ENCODE measurements at places on chromosomes 3 and 15.

GRCh38 chr15:80932513-80932815 lies 57.2 kb downstream of the MESD start:
- DNase-seq: no peak

DNA sequence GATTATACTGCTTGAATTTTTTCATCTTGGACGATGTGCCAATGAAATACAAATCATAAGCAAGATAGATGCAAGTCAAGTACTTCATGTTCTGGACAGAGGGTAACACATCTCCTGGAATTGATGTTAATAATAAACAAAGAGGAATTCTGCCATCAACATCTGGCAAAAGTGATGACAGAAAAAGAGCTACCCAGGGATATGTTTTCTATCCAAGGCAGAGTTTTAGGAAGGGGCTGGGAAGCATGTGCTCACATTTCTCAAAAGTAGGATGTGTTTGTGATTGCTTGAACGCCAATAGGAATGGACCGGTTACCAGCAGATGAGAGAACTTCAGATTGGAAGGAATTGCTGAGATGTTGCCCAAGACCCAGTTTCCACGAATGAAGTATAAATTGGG lies 242.6 kb upstream of the AGTR1 start:
- DNase-seq: no peak

DNA sequence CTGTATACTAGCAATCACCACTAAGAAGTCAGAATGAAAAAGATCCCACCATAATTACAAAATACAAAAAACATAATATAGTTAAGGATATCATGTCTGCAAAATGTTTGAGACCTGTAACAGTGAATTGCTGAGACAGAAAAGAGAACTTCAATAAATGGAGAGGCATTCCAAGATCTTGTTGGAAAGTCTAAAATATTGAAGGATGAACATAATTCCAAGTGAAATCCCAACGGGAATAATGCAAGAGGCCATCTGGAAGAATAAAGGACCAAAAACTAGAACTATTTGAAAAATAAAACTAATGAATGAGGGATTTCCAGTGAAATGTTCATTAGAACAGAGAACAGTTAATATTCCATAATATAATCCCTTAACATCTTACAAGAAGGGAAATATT lies 110.9 kb downstream of the COL6A6 start:
- no peak for DNase-seq

DNA sequence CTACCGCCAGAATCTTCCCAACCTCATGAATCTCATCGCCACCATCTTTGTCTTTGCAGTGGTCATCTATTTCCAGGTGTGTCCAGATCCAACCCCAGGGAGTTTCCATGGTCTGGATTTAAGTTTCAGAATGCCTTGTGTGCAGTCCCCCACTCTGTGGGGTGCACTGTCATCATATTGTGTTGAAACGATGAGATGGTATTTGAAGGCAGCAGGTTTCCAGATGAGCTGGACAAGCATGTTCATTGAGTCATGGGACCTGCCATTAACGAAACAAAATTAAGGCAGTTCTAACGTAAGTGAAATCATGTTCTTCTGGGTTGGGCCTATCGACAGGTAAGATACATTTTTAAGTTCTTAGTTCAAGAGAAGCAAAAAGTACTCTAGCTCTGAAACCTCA lies 12.7 kb downstream of the SEC61A1 start:
- DNase-seq: no peak

GRCh38 chr3:3069723-3070122 lies 40.5 kb downstream of the IL5RA start:
- DNase-seq: no peak

DNA sequence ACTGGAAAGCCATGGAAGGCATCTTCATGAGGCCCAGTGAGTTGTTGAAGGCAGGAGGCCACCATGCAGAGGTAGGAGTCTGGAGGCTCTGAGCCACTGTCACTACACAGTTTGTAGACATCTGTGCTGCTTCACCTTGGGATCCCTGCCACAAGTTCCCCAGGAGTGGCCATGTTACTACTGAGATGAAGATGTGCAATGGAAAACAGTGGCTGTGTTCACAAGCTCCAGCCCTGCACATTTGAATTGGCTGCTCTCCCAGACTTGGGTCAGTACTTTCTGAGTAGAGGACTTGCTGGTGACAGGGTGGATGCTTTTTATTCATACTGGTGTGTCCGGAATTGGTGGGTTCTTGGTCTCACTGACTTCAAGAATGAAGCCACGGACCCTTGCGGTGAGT lies 86.9 kb upstream of the C15orf39 start:
- DNase-seq: no peak

DNA sequence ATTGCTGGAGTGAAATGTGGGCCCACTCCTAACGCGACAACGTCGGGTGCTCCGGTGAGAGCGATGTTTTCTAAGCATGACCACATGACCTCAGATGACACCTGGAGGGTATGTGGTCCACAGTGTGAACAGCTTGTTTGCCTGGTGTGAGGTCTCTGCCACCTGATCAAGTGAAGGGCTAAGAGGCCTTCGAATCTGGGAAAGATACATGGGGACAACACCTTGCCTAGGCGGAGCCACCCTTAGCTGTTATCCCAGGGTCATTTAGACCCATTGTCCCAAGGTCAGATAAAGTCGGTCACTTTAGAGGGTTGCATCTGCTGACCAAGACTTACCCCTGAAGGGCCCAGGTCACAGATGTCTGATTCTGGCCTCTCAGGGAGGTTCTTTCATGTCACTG lies 34.9 kb upstream of the ALDH1A3 start:
- DNase-seq: no peak

- no peak for DNase-seq
Measured at GRCh38 chr15:81752546-81752942, 293.3 kb downstream of the MEX3B start.

DNA sequence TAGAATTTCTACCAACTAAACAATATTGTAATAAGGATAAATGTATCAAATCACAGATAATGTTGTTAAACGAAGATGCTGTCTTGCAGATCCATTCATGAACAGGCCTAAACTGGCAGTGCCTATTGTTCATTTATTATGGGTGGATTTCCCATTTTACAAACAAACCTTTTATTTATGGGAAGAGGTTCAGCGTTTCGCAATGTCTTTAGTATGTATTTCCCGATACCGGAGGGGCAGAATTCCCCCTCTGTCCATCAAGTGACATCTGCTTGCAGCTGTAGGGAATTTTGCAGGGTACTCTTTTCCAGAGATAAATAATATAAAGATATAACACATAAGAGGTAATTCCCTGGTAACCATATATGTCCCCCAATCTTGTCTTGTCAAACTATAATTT lies 5.7 kb downstream of the CEP19 start:
- no peak for DNase-seq

DNA sequence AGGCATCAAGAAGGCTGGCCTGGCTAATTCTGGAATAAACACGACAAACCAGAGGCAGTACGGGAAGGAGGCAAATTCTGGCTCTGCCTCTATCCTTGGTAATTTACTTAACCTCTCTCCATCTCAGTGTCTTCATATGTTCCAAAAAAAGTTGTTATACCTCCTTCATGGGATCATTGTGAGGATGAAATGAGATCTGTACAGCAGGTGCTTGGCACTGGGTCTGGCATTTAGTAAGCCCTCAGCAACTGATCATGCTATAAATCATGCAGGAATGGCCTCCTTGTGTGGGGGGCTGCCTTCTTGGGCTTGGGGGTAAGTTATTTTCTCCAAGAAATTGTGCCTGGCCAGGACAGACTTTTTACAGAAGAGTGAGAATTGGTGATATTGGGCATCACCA lies 38.3 kb upstream of the TRA2B start:
- no peak for DNase-seq

DNA sequence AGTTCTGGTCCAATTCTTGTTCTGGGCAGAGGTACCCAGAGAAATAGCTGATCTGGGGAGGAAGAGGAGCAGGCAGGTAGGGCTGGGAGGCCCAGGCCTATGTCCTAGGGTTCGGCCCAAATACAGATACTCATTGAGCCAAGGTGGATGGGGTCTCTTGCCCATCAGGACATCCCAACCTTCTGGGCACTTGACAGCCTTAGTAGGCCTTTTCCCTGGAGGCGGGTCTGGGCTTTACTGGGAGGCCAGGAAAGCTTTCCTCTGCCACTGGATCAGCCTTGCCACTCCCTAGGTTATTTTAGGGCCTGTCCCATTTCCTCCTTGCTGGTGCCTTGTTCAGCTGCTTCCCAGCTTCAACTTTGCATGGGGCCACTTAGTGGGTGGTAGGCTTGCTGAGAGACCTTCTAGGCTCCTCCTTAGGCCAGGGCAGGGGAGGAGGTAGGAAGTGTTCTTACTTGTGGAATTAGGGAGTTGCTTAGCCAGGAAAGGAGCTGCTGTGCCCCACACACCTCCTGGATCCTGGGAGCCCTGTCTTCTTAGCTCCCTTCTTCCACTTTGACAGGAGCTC lies 9.7 kb downstream of the TEX264 start:
- no peak for DNase-seq

- DNase-seq: no peak
Measured at GRCh38 chr3:127475975-127476705, 114.4 kb downstream of the TPRA1 start.

GRCh38 chr3:134090031-134090430 lies 60.3 kb upstream of the SLCO2A1 start:
- DNase-seq: no peak

DNA sequence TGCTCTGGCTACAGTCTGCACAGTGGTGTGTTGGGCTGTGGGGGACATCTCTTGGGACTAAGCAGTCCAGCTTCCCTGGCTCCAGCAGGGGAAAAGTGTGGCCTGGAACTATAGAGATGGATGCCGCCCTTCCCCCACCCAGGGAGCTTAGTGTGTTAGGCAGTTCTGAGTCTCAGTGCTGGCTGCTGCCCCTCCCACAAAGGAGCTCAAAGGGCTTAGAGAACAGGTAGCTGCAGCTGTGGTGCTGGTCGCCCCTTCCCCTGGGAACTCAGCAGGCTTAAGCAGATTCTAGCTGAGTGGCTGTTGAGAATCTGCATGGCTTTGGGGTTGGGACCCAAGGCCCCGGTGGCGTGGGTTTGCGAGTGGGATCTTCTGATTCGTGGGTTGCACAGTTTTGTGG lies 190.8 kb downstream of the PDCD6IP start:
- no peak for DNase-seq

GRCh38 chr3:184620475-184621119 lies 59.0 kb downstream of the EPHB3 start:
- DNase-seq: no peak

All from CD8-positive, alpha-beta T cell (primary cell).